Activated CD4-positive, alpha-beta T cell treated with anti-CD3 and anti-CD28 coated beads, Interleukin-2, amount 10 ng/mL, durations not matched to agents 7 days and 5 days (primary cell): ENCODE measurements at places on chromosomes 5 and 9. TPM values are rescaled to one million over a fixed set of nuclear protein-coding genes. Genes with fewer than 3 reads are reported as not detected.
A peak's percentile ranks its signal among the peaks of the same experiment; 100 is the strongest.

The WDR31 gene
- total RNA-seq: 0.55 TPM

The CACFD1 gene
- 0.75 TPM for total RNA-seq

The IFNA21 gene
- not detected for total RNA-seq

The SLC36A3 gene
- not detected for total RNA-seq

The PRR16 gene
- not detected for total RNA-seq

The PRR7 gene
- total RNA-seq: 5.3 TPM

The TMCO6 gene
- 33.5 TPM for total RNA-seq

The FPGS gene
- 78.1 TPM for total RNA-seq

The OR1L8 gene
- not detected for total RNA-seq

The SLC25A2 gene
- total RNA-seq: 0.52 TPM

The PLAC8L1 gene
- total RNA-seq: 0.47 TPM

The ADRA1B gene
- not detected for total RNA-seq

The OSMR gene
- not detected for total RNA-seq

The IL9 gene
- total RNA-seq: not detected

The HAVCR2 gene
- 30.9 TPM for total RNA-seq

The OR1J2 gene
- not detected for total RNA-seq

The TXNDC8 gene
- not detected for total RNA-seq

GRCh38 chr5:81768935-81769452 is 18.1 kb upstream of the SSBP2 start:
- no peak for DNase-seq

DNA sequence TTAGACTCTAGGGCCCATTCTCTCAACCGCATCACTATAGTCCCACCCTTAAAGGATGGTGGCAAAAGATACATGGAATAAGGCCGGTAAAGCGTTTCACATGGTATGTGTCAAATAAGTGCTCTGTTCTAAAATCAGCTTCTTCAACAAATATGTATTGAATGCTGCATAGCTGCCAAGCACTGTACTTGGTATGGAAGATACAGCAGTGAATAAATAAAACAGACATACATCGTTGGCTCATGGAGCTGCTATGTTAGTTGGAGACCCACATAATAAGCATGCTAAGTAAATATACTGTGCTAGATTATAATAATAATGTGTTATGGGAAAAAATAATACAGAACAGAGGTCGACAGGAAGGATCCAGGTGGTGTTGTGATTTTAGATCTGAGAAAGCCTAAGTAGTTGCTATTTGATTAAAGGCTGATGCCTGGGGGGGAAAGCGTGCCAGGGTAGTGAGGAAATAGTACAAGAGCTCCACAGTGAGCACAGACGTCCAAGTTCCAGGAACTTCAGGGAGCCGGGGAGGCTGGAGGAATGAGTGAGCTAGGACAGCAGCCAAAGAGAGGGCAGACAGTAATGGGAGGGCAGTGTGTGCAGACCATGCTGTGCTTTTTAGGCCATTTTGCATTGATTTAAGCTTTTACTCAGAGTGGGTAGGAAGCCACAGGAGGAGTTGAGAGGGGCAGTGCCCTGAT is 93.7 kb downstream of the JAKMIP2 start:
- DNase-seq: no peak

GRCh38 chr9:35042081-35042604 is 30.3 kb downstream of the VCP start:
- no peak for DNase-seq

GRCh38 chr9:98342098-98342819 is 86.8 kb upstream of the TBC1D2 start:
- DNase-seq: no peak

- no peak for DNase-seq
Measured at GRCh38 chr9:107064378-107064777, 201.4 kb downstream of the ZNF462 start.

- no peak for DNase-seq
Measured at GRCh38 chr9:104958751-104959150, 30.8 kb upstream of the ABCA1 start.

- DNase-seq: no peak
Measured at GRCh38 chr5:10031817-10032216, 217.9 kb downstream of the ATPSCKMT start.

DNA sequence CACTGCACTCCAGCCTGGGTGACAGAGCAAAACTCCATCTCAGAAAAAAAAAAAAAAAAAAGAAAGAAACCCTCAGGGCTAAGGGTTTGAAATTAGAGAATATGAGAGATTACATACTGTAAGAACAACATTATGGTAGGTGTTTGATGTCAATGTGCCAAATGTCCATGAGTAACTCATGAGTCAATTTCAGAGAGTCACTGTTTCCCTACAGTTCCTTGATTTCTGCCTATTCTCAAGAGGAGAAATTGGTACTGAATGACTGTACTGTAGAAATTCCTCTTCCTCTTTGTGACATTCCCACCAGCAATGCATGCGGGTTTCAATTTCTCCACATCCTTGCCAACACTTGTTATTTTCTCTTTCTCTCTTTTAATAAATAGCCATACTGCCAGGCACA is 35.2 kb downstream of the MARVELD2 start:
- no peak for DNase-seq

DNA sequence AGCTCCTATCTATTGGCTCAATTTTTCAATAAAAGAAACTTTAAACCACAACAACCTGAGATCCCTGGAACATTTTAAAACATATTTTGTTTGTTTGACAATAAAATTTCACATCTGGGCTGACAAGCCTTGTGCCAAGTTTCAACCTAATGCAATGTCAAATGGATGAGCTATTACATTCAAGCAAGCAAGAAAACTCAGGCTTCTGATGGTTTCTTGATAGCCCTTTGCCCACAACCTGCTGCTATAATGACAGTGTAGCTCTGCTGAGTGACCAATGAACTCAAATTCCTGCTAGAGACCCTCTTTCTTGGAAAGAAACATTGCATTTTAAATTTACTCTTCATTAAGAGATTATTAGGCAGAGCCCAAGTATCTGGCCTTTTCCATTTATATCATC is 472.9 kb downstream of the ARHGEF28 start:
- DNase-seq: no peak

DNA sequence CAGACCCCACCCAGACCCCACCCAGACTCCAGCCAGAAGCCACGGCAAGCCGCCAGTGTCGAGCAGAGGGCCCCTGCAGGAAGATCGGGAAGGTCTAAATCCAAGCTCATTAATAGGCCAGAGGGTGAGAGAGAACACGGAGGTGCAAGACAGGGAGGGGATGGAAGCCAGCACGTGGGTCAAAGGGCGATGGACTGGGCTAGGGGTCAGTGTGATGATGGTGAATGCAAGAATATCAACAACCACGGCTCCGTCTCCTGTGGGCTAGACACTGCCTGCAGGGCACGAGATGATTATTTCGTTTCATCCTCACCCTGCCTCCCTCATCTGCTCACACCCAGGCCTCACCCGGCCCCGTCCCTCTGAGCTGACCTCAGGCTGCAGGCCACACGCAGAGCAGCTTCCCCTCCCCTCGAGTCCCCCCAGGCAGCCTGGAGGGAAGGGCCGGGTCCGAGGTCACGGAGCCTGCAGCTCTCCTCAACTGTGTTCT is 122.0 kb downstream of the COL23A1 start:
- no peak for DNase-seq

GRCh38 chr9:32839013-32839885 is 55.9 kb downstream of the TMEM215 start:
- no peak for DNase-seq

DNA sequence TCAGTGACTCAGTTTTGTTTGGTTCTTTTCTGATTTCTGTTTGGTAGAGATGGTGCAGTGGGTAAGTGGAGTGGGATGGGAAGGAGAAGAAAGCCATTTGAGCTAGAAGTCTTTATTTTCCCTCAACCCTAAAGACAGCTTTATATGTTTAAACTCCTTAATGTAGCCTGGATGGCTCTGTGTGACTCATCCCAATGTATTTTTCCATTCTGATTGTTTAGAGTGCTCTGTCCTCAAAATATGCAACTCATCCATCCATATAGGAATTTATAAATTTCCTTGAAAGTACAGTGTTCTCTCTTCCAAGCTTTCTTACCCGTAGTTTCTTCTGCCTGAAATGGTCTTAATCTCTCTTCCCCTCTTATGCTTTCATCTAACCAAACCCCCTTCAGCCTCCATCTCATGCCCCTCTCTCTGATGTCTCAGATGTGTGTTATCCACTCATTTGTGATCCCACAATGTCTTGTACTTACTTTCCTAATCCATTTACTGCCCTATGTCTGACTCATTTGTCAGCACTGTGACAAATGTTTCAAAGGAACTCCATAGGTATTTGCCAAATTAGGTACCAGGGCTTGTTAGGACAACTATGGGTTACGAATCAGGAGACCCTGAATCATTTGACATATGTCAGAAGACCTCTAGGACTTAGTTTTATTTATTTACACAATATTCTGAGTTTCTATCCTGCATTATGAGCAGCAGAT is 217.5 kb upstream of the SGCD start:
- DNase-seq: no peak

GRCh38 chr5:56620903-56621677 is 194.3 kb upstream of the MAP3K1 start:
- no peak for DNase-seq

DNA sequence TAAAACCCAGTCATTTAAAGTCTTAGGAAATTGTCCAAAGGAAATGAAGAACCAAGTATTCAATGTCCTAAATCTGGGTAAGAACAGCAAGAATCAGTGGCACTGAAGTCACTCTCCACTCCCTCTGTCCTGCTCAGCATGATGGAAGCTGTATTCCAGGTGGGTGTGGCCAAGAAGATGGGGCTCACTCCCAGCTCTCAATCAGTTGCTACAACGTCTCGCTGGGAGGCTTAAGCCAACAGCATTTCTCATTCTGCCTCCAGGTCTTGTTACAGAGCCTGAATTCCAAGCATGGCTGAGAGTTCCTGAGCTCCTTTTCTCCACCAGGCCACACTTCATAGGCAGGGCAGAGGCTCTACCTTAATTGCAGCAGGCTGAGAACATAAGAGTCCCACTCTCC is 41.2 kb upstream of the TRIO start:
- no peak for DNase-seq

DNA sequence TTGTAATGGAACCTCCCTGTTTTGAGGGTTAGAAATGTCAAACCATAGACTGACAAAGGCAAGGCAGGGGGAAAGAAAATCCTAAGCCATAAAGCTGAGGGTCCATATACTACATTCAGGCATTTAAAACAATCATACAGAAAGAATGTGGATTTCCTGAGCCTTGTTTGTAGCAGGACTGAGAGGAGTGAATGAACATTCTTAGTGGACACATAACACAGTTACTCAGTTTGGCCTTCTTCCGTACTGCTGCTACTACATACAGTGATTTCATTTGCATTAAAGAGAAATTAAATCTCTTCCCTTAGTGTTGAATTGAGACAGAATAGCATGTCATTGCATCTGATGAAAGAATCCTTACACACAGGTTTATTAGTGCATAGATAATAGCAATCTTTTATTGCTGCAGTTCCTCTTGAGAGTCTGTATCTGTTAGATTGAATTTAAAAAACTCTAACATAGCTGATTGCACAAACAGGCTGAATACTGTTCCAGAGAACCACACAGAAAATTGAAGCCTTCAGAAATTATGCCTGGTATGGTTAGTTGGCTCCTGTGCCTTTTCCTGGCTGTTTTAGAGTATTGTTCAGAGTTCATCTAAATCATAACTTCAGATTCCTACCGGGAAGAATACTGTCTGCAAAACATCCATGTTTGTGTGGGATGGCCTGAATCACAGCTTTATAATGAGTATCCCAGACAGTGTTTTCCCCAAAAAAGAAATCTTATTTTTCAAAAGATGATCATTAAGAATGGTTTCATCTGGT is 2.0 kb upstream of the MTX3 start:
- DNase-seq: no peak

- no peak for DNase-seq
Measured at GRCh38 chr5:59999056-59999455, 105.5 kb upstream of the PDE4D start.

DNA sequence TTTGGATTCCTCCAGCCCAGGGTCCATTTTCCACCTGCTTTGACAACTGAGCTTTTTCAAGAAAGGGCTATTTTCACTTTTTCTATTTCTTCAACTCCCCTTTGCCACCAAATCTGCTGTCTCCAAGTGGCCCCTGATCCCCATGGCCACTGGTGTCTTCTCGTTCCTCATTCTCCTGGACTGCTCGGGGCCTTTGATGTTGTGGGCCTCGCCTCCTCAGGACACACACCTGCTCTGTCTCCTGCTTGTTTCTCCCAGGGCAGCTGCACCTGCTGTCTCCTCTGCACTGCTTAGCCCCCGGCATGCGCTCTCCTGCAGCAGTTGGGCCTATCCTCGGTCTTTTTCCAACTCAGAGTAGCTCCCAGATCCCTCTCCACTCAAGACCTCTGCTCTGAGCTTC is 16.3 kb upstream of the NANS start:
- no peak for DNase-seq

DNA sequence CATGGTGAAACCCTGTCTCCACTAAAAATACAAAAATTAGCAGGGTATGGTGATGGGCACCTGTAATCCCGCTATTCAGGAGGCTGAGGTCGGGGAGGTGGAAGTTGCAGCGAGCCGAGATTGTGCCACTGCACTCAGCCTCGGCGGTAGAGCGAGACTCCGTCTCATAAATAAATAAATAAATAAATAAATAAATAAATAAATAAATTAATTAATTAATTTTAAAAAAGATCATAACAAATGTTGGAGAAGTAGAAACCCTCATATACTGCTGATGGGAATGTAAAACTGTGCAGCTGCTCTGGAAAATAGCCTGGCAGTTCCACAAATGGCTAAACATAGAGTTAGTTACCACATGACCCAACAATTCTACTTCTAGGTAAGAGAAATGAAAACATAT is 39.3 kb downstream of the EPB41L4B start:
- DNase-seq: no peak

GRCh38 chr9:5492965-5493678 is 17.2 kb upstream of the PDCD1LG2 start:
- DNase-seq: no peak

DNA sequence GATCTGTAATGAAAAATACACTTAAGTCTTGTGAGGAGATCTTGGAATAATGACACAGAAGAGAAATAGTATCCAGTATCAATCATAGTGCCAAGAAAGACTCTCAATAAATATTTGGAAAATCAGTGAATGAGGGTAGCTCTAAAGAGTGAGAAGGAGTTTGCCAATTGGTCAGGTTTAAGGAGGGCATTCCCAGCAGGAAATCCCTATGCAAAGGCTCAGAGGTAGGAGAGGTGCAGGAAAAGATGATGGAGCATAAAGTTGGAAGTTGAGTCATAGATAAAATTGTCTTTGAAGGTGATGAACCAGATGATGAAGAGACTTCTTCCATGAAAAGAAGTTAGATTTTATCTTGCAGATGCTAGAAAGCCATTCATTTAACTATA is 27.8 kb downstream of the TNPO1 start:
- DNase-seq: no peak

GRCh38 chr5:168747987-168748777 is 169.0 kb upstream of the PANK3 start:
- DNase-seq: peak; percentile 34

DNA sequence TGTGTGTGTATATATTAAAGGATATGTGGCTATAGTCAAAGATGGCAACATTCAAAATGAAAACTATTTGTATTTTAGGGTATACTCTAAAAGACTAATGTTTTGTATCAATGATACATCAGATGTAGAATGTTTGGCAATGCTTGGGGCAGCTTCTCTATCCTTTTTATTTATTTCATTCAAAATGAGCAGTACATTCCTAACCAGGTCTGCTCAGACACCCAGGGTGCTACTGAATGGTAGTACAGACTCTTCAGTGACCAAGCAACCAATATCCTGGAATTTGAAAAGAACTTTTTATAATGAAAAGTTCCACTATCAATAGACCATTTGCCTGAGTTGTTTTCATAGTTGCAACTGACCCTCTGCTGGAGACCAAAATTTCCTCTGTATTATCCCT is 23.9 kb downstream of the MEGF9 start:
- no peak for DNase-seq
